ENCODE measurements at places on chromosomes 2 and 18.
A peak's percentile ranks its signal among the peaks of the same experiment; 100 is the strongest.

DNA sequence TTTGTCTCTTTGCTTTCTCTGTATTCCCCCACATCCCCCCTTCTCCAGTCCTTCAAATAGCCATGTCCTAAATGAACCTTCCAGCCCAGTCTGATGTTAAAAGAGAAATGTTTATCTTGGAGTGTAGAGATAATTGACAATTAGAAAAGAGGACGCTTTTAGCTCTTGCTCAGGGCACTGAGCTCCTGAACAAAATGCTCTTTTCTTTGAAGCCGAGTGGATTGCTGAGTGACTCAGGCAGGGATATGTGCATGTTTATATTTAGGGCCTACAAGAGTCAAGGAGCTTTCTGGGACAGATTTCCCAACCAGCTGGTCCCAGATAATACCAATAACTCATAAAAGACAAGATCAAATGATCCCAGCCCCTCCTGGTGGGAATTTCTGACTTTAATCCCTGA, 88.0 kb upstream of the SETBP1 start:
- no peak for DNase-seq

- no peak for DNase-seq
Measured at GRCh38 chr2:181677912-181678586, 2.3 kb downstream of the NEUROD1 start.

DNA sequence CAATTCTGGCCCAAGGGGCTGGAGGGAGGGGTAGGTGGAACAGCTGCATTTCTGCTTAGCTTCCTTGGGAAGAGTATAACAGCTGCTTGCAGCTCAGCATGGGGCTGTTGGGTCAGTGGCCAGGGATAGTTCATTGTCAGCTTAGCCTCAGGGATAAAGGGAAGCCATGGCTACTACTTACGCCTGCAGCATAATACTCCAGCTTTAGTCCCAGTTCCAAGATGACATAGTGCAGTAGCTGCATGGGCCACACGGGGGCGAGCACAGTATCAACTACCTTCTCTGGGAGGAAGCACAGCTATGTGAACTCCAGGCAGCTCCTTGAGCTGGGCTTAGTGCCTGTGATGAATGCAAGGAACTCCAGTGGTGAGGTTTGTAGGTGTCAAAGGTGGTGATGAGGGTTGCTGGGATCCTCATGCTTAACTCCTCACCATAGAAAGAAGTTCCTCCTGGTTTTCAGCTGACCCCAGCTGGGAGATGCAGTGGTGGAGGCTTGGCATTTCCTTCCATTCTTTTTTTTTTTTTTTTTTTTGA, 35.4 kb upstream of the RHOB start:
- DNase-seq, result peak; percentile 86

- DNase-seq, result peak; percentile 96
Measured at GRCh38 chr2:201406077-201406662, 45.1 kb downstream of the TRAK2 start.

DNA sequence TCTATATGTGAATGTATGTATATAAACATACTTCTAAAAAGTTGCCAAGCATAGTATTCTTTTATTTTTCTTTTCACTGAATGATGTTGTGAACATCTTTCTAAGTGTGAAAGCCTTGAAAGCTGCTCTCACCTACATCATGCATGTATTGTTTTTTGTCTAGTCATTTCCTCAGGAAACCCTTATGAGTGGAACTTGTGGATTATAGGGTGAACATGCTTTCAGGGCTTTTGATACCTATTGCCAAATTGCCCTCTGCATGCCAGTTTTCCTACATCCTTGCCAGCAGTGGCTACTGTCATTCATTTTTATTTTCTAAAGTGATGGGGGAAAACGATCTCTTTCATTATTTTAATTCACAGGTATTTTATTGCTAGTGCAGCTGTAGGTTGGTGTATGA, 78.3 kb downstream of the ADAM23 start:
- DNase-seq, result no peak

Data from OCI-M1 (cell line).